OCI-LY7 (cell line): ENCODE measurements at places on chromosomes 3 and 15.
A peak's percentile ranks its signal among the peaks of the same experiment; 100 is the strongest.

GRCh38 chr3:59153648-59154047 lies 103.8 kb upstream of the CFAP20DC start:
- DNase-seq, result no peak

DNA sequence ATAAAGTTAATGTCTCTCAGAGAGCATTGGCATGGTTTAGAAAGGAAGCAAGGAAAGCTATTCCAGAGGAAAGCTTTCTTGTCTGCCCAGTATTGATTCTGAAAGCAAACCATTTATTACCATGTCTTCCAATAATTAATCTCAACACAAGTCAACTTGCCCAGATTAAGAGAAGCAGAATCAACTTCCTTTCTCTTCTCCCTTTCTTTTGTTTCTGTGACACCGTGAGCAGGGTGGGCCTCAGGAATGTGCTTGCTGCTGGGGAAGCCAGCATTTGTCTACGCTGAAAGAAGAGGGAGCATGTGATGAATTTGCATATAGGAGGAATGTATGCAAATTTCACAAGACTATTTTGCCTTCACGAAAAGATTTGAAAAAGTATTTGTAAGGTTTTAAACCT lies 368.6 kb upstream of the ROPN1 start:
- no peak for DNase-seq

DNA sequence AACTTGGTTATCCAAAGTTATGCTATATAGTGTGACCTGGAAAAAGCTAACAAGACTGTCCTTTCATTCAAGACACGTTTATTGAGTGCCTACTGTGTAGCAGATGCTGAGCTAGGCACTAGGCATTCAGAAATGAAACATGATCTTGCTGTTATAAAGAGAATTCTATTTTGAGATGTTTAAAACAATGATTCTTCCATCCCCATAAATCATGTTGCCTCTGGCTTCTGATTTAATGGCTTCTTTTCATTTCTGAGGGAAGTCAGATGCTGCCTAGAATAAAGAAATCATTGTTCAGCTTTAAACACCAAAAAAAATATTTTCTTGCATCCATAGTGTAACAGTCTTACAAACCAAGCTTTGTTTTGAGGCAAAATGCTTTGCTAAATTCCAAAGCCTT lies 620.9 kb upstream of the UBE2E2 start:
- no peak for DNase-seq

DNA sequence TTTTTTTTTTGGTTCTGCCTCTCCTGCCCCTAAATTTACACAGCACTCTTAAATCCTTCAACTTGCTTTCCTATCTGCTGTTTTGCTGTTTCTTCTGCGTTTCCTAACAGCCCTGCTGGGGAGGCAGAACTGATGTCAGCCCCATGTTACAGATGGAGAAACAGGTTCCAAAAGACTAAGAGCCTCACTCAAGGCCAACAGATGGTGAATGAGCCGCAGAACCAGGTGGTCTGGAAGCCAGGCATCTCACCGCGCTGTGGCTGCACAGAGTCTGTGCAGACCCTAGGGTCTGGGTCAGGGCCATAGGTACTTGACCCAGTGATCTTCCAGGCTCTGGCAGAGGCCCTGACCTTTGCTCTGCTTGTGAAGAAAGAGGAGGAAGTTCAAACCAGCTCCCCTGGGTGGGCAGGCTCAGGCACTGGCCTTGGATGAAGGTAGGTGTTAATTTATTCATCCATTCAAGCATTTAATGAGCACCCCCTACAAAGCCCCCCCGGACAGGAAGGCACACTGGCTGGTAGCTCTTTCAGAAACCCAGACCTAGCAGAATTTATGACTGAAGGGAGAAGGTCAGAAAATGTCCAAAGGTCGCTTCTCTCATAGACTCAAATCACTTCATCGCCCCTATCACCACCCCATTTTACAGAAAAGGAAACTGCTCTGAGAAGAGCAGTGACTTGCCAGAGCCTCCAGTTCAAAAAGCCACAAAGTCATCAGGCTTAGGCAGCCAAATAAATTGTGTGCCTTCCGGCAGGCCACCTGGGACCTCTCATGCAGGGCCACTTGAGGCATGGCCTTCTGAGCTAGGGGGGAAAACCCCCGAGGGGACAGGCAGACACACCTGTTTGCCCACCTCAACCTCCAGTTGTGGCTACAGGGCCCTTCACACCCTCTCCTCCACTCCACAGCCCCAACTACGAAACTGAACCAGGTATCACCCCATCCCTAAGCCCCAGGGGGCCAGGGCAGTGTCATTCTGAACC lies 2.7 kb downstream of the CHDH start:
- DNase-seq, result peak; percentile 77

- no peak for DNase-seq
Observed at GRCh38 chr3:120473896-120474675, 23.3 kb upstream of the FSTL1 start.

DNA sequence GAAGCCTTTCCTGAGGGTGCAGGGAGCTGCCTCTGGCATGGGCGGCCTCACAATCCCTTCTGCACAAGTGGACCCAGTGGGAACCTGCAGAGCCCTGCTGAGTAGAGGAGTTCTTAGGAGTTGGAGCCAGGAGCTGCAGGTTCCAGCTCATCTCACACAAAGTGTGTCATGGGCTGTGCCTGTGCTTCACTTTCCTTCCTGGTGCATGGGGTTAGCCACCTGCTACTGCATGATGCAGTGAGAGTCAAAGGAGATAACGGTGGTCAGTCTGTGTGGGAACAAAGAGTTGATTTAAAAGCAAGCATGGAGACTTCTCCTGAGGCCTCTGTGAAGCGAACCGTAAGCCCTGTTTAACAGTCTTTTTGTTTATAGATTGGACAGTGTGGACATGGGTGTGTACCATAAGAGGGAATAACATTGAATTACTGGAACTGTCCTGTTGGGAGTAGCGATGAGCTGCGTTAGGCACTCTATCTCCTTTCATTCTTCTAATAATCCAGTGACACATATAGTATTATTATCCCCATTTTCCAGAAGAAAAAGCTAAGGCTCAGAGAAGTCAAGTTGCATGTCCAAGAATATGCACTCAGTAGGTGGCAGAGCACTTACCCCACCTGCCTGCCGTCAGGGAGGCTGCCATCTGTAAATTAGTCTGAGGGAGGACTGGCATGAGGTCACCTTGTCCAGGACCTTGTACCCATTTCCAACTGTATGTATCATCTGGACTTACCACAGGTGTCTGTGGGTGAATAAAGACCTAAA lies 68.7 kb upstream of the PRR23C start:
- DNase-seq, result no peak

DNA sequence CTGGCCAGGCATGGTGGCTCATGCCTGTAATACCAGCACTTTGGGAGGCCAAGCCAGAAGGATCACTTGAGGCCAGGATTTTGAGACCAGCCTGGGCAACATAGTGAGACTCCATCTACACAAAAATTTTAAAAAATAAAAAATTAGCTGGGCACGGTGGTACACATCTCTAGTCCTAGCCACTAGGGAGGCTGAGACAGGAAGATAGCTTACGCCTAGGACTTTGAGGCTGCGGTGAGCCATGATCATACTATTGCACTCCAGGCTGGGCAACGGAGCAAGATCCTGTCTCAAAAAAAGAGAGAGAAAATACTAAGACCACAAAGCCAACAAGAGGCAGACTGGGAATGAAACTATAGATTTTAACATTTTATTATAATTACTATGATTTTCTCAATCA lies 4.1 kb downstream of the MB21D2 start:
- no peak for DNase-seq

- no peak for DNase-seq
Observed at GRCh38 chr3:59751606-59752005, 701.8 kb upstream of the CFAP20DC start.

GRCh38 chr15:70172124-70172523 lies 74.4 kb upstream of the TLE3 start:
- DNase-seq, result no peak

DNA sequence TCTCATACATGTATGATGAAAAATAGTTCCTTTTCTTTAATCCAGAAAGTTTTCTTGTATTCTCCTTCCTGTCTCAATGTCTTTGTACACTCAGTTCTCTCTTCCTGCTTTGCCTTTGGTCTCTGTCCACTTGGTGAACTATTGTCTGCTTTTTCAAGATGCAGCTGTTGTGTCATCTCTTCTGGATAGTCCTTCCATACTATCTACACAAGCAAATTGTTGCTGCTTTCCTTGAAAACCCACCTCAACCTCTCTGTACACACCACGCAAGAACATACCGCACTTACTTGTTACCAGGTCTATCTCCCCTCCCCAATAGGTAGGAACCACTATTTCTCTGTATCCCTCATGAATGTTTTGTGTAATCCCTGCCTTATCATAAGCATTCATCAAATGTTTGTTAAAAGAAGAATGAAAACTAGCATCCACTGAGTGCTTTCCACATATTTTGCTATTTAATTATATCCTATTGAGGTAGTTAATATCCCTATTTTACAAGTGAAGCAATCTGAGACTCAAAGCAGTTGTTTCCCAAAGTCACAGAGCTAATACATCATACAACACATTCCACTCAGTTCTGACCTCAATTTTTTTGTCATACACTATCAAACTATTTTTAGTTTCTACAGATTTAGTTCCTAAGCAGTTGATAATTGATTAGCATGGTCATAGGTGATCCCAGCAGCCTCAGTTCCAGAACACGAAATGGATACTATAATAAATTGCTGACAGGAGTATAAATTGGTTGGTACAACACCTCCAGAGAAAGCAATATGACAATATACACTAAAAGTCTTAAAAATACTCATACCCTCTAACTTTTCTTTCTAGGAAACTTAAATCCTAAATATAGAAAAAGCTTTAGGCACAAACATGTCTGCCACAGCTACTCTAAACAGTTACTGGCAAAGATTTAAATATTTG lies 19.6 kb downstream of the HACL1 start:
- DNase-seq, result no peak

GRCh38 chr15:75684648-75685047 lies 28.0 kb downstream of the CSPG4 start:
- DNase-seq, result no peak
